H4 (cell line): ENCODE measurements at places on chromosomes 4 and X.

DNA sequence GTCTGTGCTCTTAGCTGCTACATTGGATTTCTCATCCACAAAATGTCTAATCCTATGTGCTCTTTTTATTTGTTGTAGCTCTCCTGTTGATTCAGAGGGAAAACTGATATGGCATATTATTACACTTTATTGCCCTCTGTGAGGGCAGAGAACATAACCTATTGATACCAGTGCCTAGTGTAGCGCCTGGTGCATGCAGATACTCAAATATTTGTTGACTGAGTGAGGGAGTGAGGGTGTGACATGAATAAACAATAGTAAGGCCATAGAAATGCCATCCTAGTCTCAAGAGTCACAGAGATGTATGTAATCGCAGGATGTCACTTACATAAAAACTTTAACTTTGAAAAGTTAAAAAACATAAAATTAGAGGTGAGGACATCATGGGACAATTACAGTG lies 159.1 kb downstream of the SHROOM3 start:
- no peak for DNase-seq

- DNase-seq, result peak; percentile 49
Observed at GRCh38 chr4:38759113-38759789, 23.5 kb downstream of the TLR10 start.

- DNase-seq, result no peak
Observed at GRCh38 chrX:131727778-131728177, 183.9 kb downstream of the OR13H1 start.

DNA sequence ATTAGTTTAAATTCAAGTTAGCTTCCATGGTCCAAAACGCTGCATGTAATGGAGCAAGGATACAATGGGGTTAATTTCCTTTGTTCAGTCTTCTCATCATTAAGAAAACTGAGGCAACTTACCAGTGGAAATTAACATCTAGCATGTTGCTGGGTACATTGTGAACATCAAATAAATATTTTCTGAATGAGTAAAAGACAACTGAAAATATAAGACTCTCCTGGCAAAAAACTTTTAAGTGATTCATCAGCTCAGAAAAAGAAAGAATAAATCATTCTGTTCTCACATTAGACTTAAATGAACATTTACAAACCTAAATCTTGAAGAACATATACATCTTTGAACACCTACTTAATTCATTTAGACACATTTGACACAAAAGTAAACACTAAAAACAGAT lies 138.4 kb upstream of the ETNPPL start:
- DNase-seq, result no peak

DNA sequence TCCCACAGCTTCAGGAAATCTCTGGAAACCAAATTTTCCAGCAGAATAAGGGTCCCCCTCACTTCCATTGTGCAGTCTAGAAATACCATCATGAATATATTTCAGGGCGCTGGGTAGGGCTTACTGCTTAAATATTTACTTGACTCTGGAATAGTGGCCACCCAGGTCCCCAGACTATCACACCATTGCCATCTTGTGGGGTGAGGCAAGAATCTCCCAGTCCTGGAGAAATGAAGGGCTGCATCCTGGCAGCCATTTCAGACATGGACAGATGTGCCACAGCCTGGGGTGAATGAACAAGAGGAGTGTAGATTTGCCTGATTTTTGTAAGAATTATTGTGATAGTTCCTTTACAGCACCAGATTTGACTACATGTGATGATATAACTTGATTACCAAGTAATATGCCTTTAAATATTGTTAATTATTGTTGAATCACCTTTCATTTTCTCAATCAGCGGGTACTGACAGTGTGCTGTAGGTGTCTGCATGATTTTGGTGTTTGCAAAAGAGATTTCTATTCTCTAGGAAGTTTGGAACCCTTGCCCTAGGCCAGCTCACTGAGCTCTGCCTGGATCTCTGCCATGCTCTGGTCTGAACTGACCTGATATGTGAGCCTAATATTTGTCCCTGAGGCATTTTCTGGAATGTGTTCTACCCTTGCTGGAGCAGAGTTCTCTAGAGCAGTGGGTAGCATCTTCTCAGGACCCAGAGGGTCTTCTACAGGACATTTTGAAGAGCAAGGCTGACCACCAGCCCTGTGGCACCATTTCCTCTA lies 183.4 kb downstream of the KIT start:
- DNase-seq, result peak; percentile 33

- DNase-seq, result no peak
Observed at GRCh38 chr4:19580095-19580494, 671.6 kb upstream of the SLIT2 start.
